ENCODE measurements at places on chromosomes 11 and 22.
A peak's percentile ranks its signal among the peaks of the same experiment; 100 is the strongest.

- DNase-seq, result no peak
Measured at GRCh38 chr11:116827461-116827860, 2.2 kb upstream of the APOC3 start.

DNA sequence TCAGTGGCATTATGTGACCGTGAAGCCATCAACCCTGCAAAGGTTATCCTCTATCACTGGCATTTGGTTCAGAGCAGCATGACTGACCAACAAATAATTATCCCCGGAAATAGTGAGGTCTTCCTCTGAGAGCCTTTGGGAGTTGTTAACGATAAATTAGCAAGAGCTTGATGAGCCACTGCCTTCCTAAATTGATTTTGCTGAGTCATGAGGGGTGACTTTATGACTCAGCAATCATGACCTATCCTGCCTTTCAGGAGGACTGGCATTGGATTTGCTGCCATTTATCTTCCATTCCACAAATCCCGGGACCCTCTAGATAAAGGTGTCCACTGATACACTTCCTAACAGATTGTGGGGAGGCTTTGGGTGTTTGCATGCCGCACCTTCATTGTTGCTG, 80.8 kb upstream of the MTNR1B start:
- no peak for DNase-seq

- DNase-seq, result no peak
Measured at GRCh38 chr11:130510407-130511006, 62.1 kb downstream of the ADAMTS15 start.

DNA sequence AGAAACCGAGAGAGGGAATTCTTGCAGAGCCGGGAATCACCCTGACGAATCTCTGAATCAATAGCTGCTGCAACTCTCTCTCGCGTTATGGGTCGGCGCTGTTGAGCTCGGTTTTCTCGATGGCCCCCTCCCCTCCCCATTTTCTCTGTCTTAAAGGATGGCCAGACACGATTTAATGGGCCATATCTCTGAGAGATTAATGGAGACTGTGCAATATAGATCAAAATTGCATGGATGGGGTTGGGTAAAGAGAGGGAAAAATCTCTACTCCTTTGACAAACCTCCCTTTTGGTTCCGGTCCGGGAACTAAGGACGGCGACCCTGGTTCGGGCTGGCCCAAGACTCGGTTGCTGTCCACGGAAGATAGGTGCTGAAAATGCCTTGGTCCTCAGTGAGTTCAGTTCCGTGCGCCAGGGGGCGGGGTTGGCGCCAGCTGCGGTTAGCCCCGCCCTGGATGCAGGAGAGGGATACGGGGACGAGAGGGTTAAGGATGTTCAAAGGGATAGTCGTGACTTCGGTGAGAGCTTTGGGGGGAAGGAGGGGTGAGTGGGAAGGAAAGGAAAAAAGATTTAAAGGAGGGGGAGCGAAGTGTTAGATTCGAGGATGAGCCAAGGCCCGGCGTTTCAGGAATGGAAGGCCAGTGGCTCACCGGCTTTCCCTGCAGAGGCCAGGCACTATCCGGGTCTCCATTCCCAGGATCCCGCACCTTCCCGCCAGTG, 103.6 kb upstream of the HSD17B12 start:
- DNase-seq, result peak; percentile 84

DNA sequence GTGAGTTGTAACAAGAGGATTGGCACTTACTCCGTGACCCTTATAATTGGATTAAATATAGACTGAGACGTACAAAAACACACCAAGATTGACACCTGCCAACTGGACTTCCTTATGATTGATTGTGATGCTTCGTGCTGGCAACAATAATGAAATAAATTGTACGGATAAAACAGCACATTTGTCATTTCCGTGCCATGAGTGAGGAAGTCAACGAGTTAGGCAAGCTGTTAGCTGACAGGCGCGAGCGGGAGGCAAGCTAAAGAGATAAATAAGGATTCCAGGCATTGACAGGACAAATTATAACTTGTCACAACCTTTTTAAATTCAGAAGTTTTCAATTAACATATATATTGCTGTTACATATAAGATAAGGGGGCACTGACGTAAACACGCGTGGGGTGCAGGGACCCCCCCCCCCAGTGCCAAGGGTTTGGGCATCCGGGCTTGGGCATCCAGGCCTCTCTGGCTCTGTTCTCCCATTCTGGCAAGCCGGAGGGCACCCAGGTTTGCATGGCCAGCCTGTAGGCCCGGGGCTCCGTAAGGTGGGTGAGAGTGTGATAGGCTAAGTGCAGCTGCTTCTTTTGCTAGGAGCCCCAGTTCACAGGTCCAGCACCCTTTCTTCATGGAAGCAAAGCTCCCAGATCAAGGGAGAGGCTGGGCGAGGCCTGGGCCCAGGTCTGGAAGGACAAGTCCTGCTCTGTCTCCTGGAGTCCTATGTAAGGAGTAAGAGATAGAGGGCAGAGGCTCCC, 11.2 kb upstream of the PAX6 start:
- no peak for DNase-seq

All from AG20443 (cell line).